Bronchial epithelial cell (primary cell): ENCODE measurements at places on chromosomes 2 and 18. TPM values are rescaled to one million over a fixed set of nuclear protein-coding genes. Genes with fewer than 3 reads are reported as not detected.
A peak's percentile ranks its signal among the peaks of the same experiment; 100 is the strongest.

DNA sequence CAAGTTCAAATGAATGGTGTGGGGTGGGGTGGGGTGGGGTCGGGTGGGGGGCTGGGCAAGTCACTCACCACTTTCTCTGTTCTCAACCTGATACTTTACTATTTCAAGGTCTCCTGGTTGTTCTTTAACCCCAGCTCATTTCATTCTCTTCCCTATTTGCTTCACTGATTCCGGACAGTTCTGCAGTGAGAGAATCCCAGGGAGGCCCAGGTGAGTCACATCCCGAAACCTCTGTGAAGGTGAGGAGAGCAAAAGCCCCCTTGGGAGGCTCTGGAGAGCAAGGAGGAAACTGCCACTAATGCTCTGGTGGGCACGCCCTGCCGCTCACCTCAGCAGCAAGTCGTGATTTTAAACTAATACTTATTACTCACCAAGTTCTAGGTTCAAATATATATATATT lies 8.9 kb downstream of the EDAR start:
- DNase-seq = no peak

GRCh38 chr2:112731479-112731878 lies 10.7 kb downstream of the NT5DC4 start:
- no peak for DNase-seq

DNA sequence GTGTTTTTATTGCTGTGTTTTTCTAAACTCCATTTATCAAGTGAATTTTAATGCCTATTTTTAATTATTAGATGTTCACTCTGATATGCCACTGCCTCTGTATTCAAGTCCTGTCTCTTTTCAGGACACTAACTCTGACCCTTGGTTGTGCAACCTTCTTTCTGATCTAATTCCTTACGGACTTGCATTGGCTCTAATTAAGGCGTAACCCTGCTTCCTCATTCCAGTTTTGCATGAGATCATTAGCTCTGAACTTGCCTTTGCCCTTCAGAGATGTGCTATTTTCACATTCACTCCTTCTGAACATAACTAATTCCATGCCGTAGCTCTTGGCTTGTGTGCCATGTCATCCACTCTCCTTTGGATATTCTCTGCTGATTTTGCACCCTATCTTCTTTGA lies 162.5 kb upstream of the TMEFF2 start:
- peak; percentile 44 for DNase-seq

DNA sequence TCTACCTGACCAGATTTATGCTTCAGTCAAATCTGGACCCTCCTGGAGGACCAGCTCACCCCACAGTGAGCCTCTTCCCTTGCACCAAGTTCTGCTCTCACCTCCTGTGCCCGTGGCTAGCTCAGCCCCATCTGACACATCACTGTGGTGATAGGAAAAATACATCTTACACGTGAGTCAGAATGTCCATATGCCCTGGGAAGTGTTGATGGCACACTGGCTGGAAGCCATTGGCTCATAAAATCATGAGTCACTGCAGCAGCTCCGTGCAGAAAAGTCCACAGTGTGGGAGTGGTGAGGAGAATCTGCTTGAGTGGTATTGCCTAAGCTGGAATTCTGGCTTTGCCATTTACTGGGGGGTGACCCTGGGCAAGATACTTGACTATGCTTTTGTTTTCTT lies 42.6 kb upstream of the RAPGEF4 start:
- peak; percentile 99 for DNase-seq

- no peak for DNase-seq
Observed at GRCh38 chr18:62846313-62846712, 131.0 kb downstream of the PHLPP1 start.

DNA sequence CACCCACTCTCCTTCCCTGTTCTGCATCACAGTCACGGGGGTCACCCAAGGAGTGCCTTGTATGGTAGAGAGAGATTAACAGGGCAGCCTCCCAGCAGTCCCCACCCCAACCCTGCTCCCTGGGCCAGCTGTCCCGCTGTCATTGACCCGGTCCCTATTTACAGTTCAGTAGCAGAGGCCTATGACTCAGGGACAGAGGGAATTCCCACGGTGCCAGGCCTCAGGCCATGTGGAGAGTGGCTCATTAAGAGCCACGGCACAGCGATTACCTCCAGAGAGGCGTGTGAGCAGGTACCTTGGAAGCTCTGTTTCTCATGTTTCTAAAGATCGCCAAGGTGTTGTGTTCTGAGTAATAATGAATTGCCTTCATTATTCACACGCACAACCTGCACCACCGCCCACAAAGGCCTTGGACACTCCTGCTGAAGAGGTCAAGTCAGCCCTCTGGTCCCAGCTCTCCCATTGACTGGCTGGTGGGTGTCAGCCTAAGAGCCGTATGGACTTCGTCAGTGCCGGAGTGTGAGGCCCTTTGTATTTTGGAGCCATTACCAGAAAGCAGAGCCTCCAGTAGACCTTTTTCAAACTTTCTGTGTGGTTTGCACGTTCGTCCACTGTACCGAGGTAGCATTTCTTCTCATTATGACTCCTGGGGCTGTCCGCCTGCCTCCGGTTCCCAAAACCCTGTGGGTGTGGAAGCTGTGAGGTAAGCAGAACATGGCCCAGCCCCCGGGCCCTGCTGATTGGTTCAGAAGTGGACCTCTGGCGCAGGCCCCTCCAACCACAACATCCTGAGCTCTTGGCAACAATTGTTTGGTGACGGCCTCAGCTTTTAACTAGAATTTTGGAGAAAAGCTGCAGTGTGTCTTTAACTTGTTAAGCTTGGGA lies 47.0 kb downstream of the SERTAD2 start:
- peak; percentile 93 for DNase-seq

GAL3ST2 gene
- total RNA-seq = not detected in 2 replicates

STAT4 gene
- 7.1 and 12.3 TPM in 2 replicates for total RNA-seq

CXCR1 gene
- total RNA-seq = not detected in 2 replicates

POMC gene
- 0.26 and 0.64 TPM in 2 replicates for total RNA-seq
